ENCODE measurements at places on chromosomes 6 and 20. TPM values are rescaled to one million over a fixed set of nuclear protein-coding genes. Genes with fewer than 3 reads are reported as not detected.
A peak's percentile ranks its signal among the peaks of the same experiment; 100 is the strongest.

- H3K27me3 ChIP-seq = no peaks in the 10 kb centered on the region
- H3K36me3 ChIP-seq = no peaks in the 10 kb centered on the region
- peak overlapping the region; percentile 96 for H3K27ac ChIP-seq
- DNase-seq = no peak
- peaks cover 35% of the 10 kb centered on the region for H3K4me1 ChIP-seq
- H3K4me3 ChIP-seq = no peak overlapping the region
Observed at GRCh38 chr6:108594640-108595039, 33.9 kb downstream of the FOXO3 start.

DNA sequence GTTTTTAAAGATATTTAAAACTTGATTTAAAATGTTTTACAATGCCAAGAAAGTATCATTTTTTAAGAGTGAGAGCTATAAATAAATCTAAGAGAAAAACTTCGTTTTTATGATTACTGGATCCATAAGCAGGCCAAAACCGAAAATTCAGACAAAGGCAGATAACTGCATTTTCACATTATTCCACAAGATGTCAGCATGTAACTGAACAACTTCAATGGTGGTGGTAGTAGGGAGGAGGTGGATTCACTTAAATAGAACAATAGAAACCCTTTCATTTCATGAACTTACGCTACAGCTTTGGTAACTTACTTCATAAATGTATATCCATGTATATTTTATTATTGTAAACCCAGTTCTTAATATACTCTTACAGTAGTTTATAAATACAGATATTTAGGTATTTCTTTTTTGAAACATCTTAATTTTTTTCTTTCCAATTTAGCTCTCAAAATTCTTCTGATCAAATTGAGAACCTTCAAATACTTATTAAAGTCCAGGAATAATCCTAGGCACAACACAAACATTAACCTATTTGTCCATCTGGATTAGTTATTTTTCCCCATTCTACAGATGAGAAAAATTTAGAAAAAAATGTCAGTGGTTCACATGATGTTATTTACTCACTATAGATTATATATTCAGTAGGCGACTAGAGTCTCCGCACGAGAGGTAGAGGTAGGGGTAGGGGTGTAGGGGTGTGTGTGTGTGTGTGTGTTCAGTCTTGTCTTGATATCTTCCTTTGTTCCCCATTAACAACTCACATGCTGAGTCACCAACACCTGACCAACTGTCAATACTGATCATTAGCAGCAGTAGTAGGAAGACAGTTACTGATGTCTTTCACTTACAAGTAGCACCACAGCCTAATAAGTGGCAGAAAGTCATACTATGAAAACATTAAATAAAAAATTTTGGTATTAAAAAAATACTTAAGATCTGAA is 111.5 kb downstream of the ARHGAP18 start:
- no peaks in the 10 kb centered on the region for H3K4me1 ChIP-seq
- no peaks in the 10 kb centered on the region for H3K27me3 ChIP-seq
- no peak for DNase-seq
- no peak overlapping the region for H3K4me3 ChIP-seq

The SCRT2 gene
- not detected for total RNA-seq

- H3K36me3 ChIP-seq = no peaks in the 10 kb centered on the region
- H3K27ac ChIP-seq = no peak overlapping the region
- peak; percentile 69 for DNase-seq
- H3K27me3 ChIP-seq = no peaks in the 10 kb centered on the region
- no peaks in the 10 kb centered on the region for H3K4me1 ChIP-seq
- no peak overlapping the region for H3K4me3 ChIP-seq
Observed at GRCh38 chr6:35415065-35415891, 36.9 kb upstream of the FANCE start.

DNA sequence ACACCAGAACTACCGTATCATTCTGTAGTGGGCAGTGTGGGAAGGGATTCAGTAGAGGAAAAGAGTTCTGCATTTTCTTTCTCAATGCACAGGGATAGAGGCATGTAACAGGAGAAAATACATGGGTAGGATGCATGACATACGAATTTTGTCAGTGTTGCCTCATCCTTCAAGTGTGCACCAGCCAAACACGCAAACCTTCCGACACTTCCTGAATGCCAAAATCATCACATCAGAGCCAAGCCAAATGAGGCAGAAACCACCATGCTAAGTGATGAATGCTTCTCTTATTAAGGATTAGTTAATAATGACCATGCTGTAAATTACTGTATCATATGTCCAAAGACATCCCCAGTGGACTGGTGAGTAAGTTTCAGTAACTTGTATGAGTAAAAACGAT is 27.3 kb downstream of the RAMACL start:
- H3K27me3 ChIP-seq = no peaks in the 10 kb centered on the region
- H3K27ac ChIP-seq = no peak overlapping the region
- H3K36me3 ChIP-seq = no peaks in the 10 kb centered on the region
- H3K4me3 ChIP-seq = no peak overlapping the region

- no peak for DNase-seq
- H3K36me3 ChIP-seq = no peaks in the 10 kb centered on the region
- H3K27ac ChIP-seq = no peak overlapping the region
- no peaks in the 10 kb centered on the region for H3K27me3 ChIP-seq
- H3K4me1 ChIP-seq = no peaks in the 10 kb centered on the region
Observed at GRCh38 chr20:60172346-60172984, 214.2 kb downstream of the CDH26 start.

GRCh38 chr6:163438298-163438939 is 23.9 kb downstream of the QKI start:
- no peaks in the 10 kb centered on the region for H3K27me3 ChIP-seq
- H3K4me1 ChIP-seq = peaks cover 10% of the 10 kb centered on the region
- no peak overlapping the region for H3K27ac ChIP-seq
- no peak overlapping the region for H3K4me3 ChIP-seq

- H3K4me1 ChIP-seq = no peaks in the 10 kb centered on the region
- no peak for DNase-seq
- H3K36me3 ChIP-seq = peaks cover 3% of the 10 kb centered on the region
- H3K27ac ChIP-seq = no peak overlapping the region
- no peak overlapping the region for H3K4me3 ChIP-seq
Observed at GRCh38 chr6:100796049-100796823, 84.9 kb downstream of the ASCC3 start.

The MAP7 gene
- total RNA-seq = 14.2 TPM

The CASS4 gene
- total RNA-seq = 2.2 TPM

DNA sequence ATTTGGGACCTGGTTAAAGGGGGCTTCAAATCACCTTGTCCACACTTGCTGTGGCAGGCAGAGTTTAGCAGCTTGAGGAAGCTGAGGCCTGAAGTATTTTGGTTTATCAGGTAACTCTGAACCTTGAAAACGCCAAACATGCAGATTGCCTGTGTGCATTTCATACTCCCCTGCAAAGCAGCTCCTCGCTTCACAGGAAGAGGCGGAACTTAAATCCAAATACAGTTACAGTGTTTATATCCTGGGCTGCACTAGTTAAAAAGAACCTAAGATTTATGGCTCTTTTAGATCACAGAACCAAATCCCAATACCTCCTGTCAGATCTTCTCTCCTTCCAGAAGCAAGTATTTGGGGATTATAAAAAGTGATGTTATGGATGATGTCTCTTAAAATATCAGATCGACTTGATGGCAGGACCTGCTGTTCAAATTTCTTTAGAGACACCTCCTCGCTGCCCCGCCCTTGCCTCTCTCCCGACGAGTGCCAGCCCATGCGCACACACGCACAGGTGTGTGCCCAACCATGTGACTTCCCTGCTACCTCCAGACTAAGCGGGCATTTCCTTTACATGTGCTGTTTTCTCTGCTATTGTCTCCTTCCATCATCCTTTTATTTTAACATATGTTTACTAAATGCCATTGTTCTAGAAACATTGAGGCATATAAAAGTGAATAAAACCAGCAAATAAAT is 224.6 kb upstream of the FOXQ1 start:
- H3K27me3 ChIP-seq = no peaks in the 10 kb centered on the region
- no peaks in the 10 kb centered on the region for H3K4me1 ChIP-seq
- no peak for DNase-seq
- H3K27ac ChIP-seq = no peak overlapping the region
- no peak overlapping the region for H3K4me3 ChIP-seq
- H3K36me3 ChIP-seq = no peaks in the 10 kb centered on the region

The HBS1L gene
- total RNA-seq = 52.0 TPM

DNA sequence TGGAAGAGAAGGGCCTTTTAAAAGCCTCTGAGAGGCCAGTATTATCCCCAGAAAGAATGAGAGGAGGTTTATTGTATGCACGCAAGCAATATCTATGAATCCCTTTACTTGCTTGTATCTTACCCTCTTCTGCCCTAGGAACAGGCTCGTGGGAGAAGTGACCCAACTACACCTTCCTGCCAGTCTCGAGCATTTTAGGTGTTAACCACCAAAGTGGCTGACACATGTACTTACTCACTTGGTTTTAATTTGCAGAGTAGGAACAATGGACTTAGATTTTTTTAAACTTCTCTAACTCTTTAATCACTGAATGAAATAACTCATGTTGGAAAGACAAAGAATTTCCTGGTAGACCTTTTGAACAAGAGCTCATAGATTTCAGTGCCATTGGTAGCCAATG is 296.9 kb downstream of the PLCB1 start:
- DNase-seq = no peak
- H3K4me1 ChIP-seq = no peaks in the 10 kb centered on the region
- no peaks in the 10 kb centered on the region for H3K36me3 ChIP-seq
- no peak overlapping the region for H3K4me3 ChIP-seq

The IYD gene
- not detected for total RNA-seq

The DNMT3B gene
- 2.0 TPM for total RNA-seq

GRCh38 chr20:2840967-2841531 is 504 bp downstream of the VPS16 start:
- H3K4me3 ChIP-seq = peak overlapping the region; percentile 89
- H3K4me1 ChIP-seq = no peaks in the 10 kb centered on the region
- no peaks in the 10 kb centered on the region for H3K36me3 ChIP-seq
- peak overlapping the region; percentile 94 for H3K27ac ChIP-seq
- no peak for DNase-seq
- H3K27me3 ChIP-seq = no peaks in the 10 kb centered on the region

GRCh38 chr20:54590856-54591255 is 115.5 kb downstream of the DOK5 start:
- no peaks in the 10 kb centered on the region for H3K4me1 ChIP-seq
- H3K4me3 ChIP-seq = no peak overlapping the region
- no peak overlapping the region for H3K27ac ChIP-seq

The CNBD2 gene
- total RNA-seq = 6.7 TPM

DNA sequence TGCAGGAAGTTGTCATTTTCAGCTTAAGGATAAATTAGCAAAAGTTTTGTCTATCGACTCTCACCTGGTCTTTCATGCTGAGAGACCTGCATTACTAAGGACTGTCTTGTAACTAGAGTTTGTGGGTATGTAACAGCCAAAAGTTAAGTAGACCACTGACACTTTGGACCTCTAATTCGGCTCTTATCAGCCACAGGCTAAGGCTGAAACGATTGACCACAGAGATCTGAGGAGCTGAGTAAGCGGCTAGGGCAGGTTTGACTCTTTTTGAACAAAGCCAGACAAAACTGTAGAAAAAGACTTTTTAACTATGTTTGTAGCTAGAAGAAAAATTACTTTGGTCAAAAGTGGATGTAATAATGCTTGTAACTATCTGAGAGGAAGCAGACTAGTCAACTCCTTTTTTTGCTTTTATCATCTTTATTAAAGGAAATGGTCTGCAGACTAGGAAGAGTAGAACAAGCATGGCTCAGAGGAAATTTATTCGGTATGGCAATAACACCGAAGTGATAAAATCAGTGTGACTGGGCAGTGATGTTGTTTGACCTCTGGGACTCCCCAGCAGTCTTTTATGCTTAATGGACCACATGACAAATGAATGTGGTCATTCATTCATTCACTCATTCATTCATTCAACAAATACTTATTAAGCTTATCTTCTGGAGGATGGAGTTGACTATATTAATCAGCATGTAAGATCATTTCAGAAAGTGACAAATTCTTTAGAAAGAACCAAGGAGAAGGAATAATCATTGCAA is 725.0 kb upstream of the HS3ST5 start:
- DNase-seq = no peak
- no peaks in the 10 kb centered on the region for H3K27me3 ChIP-seq

The PMEPA1 gene
- 9.2 TPM for total RNA-seq

The GLP1R gene
- 0.73 TPM for total RNA-seq

- H3K4me3 ChIP-seq = peak overlapping the region; percentile 56
- peak overlapping the region; percentile 0 for H3K27ac ChIP-seq
- no peak for DNase-seq
- H3K4me1 ChIP-seq = no peaks in the 10 kb centered on the region
- no peaks in the 10 kb centered on the region for H3K27me3 ChIP-seq
Observed at GRCh38 chr20:57265997-57266290, 497 bp downstream of the BMP7 start.

The RSPH9 gene
- not detected for total RNA-seq

GRCh38 chr6:48472091-48472490 is 361.1 kb upstream of the PTCHD4 start:
- no peaks in the 10 kb centered on the region for H3K4me1 ChIP-seq
- DNase-seq = no peak
- no peak overlapping the region for H3K4me3 ChIP-seq
- no peaks in the 10 kb centered on the region for H3K36me3 ChIP-seq
- no peak overlapping the region for H3K27ac ChIP-seq

GRCh38 chr6:85400331-85400730 is 49.6 kb upstream of the NT5E start:
- H3K36me3 ChIP-seq = no peaks in the 10 kb centered on the region
- no peaks in the 10 kb centered on the region for H3K4me1 ChIP-seq
- no peaks in the 10 kb centered on the region for H3K27me3 ChIP-seq
- H3K4me3 ChIP-seq = no peak overlapping the region

GRCh38 chr20:48826883-48827771 is 672 bp downstream of the PREX1 start:
- H3K27me3 ChIP-seq = no peaks in the 10 kb centered on the region
- no peaks in the 10 kb centered on the region for H3K4me1 ChIP-seq
- H3K4me3 ChIP-seq = peak overlapping the region; percentile 69
- DNase-seq = no peak
- no peak overlapping the region for H3K27ac ChIP-seq

DNA sequence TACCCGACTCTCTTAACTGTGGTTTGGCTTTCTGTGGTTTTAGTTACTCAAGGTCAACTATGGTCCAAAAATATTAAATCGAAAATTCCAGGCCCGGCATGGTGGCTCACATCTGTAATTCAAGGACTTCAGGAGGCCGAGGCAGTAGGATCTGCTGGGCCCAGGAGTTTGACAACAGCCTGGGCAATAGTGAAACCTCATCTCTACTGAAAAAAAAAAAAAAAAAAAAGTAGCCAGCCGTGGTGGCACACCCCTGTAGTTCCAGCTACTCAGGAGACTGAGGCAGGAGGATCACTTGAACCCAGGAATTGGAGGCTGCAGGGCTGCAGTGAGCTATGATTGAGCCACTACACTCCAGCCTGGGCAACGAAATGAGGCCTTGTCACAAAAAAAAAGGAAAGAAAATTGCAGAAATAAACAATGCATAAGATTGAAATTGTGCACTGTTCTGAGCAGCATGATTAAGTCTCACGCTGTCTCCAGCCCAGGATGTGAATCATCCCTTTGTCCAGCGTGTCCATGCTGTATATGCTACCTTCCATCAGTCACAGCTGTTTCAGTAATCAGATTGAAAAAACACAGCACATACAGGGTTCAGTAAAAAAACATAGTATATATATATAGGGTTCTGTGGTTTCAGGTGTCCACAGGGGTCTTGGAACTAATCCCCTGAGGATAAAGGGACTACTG is 40.7 kb downstream of the RGS17 start:
- H3K4me3 ChIP-seq = no peak overlapping the region
- H3K36me3 ChIP-seq = no peaks in the 10 kb centered on the region
- H3K4me1 ChIP-seq = no peaks in the 10 kb centered on the region

The CDC25B gene
- total RNA-seq = 18.1 TPM
